Nasal cavity respiratory epithelium epithelial cell of viscerocranial mucosa (primary cell): ENCODE measurements at places on chromosomes 1 and 21. TPM values are rescaled to one million over a fixed set of nuclear protein-coding genes. Genes with fewer than 3 reads are reported as not detected.

The KIF26B gene
- total RNA-seq: 2.1 and 12.4 TPM in 2 replicates

The OLIG2 gene
- total RNA-seq: not detected in 2 replicates

The C1orf53 gene
- total RNA-seq: 1.4 and 1.8 TPM in 2 replicates

The ZCCHC17 gene
- total RNA-seq: 35.5 and 38.3 TPM in 2 replicates

The CFH gene
- total RNA-seq: 30.4 and 53.4 TPM in 2 replicates

The FTCD gene
- total RNA-seq: 0.14 TPM in 1 of 2 replicates, not detected in the other

The KRTAP10-11 gene
- not detected in 2 replicates for total RNA-seq

The KCNJ6 gene
- total RNA-seq: not detected in 2 replicates

The RPE65 gene
- under 0.01 TPM in 1 of 2 replicates, not detected in the other for total RNA-seq

The CLCA1 gene
- 0.07 TPM in 1 of 2 replicates, not detected in the other for total RNA-seq

The DMBX1 gene
- under 0.01 TPM in 1 of 2 replicates, not detected in the other for total RNA-seq

The PLA2G4A gene
- 7.5 and 8.5 TPM in 2 replicates for total RNA-seq

The FAM131C gene
- 0.34 and 1.00 TPM in 2 replicates for total RNA-seq

The RBBP5 gene
- total RNA-seq: 27.5 and 28.0 TPM in 2 replicates
